ENCODE measurements at places on chromosomes 1 and 21. TPM values are rescaled to one million over a fixed set of nuclear protein-coding genes. Genes with fewer than 3 reads are reported as not detected.

The CCDC24 gene
- 5.8 TPM for total RNA-seq

GRCh38 chr1:85151446-85151845, 49.4 kb downstream of the SYDE2 start:
- no peak for DNase-seq

- DNase-seq, result no peak
These were observed 534.5 kb downstream of the USP25 start for GRCh38 chr21:16264319-16264718.

The AGBL4 gene
- total RNA-seq, result not detected

The CRNN gene
- not detected for total RNA-seq

The LCE1E gene
- not detected for total RNA-seq

DNA sequence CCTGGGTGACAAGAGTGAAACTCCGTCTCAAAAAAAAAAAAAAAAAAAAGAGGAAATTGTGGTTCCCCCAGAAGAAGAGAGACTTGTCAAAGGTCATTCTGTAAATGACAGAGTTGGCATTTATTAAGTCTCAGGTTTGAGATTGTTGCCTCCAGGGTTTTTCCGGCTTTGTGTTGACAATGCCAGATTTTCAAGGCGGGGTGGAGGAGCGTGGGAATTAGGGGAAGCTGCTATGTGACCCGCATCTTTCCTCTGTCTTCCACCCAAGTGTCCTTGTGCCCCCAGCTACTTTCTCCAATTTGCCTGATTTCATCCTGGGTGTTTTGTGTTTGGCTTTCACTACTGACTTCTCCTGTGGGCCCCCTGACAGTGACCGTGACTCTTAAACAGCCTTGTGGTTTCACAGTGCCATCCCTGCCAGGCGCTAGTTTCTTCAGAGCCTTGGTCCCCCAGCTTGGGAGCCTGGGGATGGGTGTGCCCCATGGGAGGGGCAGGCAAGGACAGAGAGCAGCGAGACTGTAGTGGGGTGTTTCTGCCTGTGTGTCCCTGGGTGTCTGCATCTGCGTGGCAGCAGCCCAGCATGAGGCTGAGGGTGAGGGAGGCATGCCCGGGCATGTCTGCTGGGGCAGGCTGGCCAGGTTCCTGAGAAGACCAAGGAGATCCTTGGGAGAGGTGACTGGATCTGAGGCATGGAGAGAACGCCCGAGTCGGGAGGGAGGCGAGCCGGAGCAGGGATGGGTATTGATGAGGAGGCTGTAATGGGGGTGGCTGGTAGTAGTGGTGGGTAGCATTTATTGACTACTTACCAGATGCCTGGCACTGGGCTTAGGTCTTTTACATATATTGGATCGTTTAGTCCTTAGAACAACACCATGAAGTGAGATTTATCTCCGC, 46.3 kb downstream of the IER5 start:
- DNase-seq, result peak; percentile 94

DNA sequence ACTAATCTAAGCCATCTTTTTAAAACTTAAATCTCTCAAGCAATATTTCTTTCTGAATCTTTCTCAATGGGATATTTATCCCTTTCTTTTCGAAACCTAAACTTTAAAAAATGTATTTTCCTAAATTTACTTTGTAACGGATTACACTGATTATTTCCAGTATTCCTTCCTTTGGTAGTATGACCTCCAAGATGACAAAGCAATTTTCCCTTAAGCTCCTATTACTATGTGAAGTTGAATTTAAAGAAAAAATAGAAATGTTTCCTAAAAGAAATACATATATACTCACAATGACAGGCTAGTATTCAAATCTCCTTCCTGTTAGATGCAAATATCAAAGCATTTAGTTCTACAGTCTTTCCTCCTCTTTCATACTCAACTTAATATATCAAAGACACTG, 15.8 kb downstream of the SCAF4 start:
- no peak for DNase-seq

The WDR64 gene
- total RNA-seq, result not detected

The TMEM52 gene
- total RNA-seq, result 0.67 TPM

The TRAF3IP3 gene
- total RNA-seq, result not detected

DNA sequence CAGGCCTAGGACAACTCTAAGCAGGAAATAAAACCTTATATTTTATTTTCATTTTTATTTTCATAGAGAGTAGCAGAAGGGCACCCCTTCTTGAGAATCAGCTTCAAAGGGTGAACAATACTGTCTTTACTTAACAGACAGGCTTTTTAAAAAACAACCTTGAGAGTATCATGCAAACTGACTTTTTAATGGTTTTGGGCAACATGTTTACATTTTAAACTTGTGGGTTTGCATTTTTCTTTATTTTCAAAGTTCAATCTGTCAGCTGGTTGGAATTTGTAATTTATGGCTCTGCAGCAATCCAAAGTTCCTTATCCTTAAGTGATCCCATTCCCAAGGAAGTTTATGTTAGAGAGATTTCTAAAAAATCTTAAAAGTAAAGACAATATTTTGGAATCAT, 392.3 kb upstream of the ADAMTS5 start:
- no peak for DNase-seq

DNA sequence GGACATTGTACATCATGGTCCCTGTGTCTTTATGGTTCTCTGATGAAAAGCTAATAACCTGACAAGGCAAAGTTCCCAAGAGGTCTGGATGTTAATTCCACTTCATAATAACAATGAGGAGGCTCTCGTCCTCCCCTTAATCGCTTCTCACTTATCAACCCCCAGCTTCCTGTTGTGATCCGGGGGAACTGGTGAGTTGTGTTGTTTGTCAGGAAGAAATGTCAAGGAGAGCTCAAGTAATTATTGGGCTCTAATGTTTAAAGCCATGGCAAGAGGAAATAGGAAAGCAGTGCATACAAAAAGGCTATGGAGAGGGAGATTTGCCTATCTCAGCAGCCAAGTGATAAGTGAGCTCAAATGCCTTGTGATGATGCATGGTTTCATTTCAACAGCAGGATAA, 42.8 kb upstream of the RASAL2 start:
- DNase-seq, result no peak

The FGR gene
- total RNA-seq, result 1.5 TPM
